ENCODE measurements at places on chromosomes 2 and 18.

- peak; percentile 62 for DNase-seq
Measured at GRCh38 chr2:111534910-111535352, 349.1 kb downstream of the ANAPC1 start.

GRCh38 chr2:88429929-88430328 lies 22.6 kb downstream of the FOXI3 start:
- no peak for DNase-seq

DNA sequence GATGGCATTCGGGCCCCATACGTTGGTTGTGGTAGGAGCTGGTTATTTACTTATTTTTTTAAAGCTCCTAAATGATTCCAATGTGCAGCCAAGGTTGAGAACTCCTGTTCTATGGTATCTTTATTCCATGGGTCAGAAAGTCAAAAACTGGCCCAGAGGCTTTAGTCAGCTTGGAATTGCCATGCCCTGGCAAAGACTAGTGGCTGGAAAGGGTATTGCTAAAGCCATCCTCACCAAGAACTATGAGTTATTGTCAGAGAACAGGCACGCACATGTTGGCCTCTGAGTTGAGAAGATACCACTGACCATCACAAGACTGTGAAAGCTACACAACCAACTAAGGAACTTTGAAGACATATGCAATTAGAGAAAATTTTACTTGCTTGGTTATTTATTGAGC lies 47.9 kb upstream of the ACMSD start:
- DNase-seq: no peak

DNA sequence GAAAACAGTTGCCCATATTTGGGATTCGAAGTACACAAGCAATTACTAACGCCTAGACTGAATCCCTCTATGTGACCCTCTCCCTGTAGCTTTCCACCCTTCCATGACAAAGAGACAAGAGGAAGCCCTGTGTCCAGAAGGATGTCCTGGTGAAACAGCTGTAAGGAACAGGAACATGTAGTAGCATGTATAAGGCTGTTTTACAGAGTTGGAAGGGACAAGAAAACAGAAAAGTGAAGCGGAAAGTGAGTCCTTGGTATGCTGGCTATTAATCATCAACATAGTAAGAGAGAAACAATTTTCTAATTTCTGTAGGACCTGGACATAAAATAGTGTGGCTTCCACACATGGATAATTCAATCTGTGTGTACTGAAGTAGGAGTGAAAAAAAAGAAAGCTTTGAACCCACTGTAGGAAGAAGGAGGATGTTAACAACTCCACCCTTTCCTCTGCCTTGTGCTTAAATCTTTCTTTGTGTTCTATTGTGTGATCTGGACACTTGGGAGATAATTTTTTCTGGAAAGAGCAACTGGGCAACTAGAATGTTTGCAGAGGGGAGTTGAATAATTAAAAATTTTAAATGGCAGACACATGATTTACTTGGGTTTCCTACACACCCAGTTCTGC lies 162.3 kb upstream of the ZSWIM2 start:
- DNase-seq: no peak

DNA sequence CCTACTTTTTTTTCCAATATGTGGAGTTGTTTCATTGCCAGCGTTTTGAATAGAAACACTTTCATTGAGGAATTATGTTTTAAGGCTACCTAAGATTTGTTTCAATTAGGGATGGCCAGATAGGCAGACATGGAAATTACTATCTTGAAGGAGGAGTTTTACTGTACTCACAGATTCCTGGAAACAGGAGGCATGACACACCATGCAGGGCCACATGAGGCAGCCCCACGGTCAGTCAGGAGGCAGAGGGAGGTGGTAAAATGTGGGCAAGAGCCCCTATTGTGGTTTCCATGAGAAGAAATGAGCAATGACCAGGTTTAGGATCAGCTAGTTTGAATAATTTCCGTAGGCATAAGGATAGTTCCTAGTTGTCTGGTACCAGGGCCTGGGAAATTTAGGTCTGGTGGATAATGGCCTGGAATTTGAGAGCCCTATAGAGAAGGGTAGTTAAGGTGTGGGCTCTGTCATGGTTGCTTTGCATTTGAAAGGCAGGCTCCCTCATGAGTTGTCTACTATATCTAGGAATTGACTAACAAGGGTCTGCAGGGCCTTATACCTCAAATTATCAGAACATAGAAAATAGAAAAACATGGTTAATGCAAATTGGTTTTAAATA lies 360.0 kb upstream of the KCNJ3 start:
- DNase-seq: no peak

DNA sequence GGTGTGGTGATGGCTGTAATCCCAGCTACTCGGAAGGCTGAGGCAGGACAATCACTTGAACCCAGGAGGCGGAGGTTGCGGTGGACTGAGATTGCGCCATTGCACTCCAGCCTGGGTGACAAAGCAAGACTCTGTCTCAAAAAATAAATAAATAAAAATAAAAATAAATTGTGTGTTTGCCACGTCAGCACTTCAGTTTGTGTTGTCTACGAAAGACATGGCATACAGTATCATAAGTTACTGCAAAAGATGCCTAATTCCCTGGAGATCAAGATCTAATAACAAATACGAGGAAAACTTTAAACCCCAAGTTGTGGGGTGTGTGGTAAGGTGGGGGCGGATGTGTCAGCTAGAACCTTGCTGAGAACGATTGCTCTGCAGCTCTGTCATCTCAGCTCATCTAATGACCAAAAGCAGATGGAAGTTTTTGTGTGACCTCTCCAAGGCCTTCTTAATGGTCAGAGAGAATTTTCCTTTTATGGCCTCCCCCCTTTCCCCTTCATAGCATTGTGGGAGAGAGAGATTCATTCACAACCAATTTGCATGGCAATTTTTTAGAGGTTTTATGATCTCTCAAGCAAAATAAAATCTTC lies 11.3 kb downstream of the NPAS2 start:
- DNase-seq: no peak

- peak; percentile 91 for DNase-seq
Measured at GRCh38 chr2:113894156-113894743, 4.4 kb downstream of the ACTR3 start.

Measured in fibroblast of skin of right quadriceps (primary cell).